GM12864 (cell line): ENCODE measurements at places on chromosomes 6 and 20.

DNA sequence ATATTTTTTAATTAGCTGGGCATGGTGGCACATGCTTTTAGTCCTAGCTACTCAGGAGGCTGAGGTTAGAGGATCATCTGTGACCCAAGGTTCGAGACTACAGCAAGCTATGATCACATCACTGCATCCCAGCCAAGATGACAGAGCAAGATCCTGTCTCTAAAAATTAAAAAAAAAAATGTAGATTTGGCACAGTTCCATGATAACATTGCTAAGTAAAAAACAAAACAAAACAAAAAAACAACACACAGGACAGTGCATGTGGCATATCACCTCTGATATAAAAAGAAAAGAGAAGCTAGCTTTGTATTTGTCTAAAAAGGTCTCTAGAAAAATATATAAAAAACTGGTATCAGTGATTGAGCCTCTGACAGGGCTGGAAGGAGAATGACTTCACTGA is 24.6 kb downstream of the RNF24 start:
- DNase-seq: no peak

- DNase-seq: no peak
Measured at GRCh38 chr6:44077214-44077946, 49.9 kb downstream of the MRPL14 start.

- no peak for DNase-seq
Measured at GRCh38 chr6:166598441-166599138, 12.1 kb upstream of the RAMACL start.

- no peak for DNase-seq
Measured at GRCh38 chr20:59131551-59132285, 31.9 kb upstream of the ZNF831 start.

DNA sequence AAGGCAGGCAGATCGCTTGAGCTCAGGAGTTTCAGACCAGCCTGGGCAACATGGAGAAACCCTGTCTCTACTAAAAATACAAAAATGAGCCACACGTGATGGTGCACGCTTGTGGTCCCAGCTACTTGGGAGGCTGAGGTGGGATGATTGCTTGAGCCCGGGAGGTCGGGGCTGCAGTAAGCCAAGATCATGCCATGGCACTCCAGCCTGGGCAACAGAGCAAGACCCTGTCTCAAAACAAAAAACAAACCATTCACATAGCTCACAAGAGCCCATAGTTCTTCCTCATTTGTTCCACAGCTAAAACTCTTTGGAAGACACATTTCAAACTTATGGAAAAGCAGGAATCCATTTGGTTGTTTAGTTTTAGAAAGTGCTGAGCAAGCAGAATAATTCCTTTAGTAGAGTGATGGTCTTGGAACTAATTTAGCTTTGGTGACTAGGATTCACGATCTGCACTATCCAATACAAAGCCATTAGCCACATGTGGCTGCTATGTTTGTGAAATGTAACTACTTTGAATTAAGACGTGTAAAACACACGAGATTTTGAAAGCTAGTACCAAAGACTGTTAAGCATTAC is 4.1 kb downstream of the ZNFX1 start:
- DNase-seq: no peak

- no peak for DNase-seq
Measured at GRCh38 chr20:5652626-5653553, 97.3 kb upstream of the SHLD1 start.

- DNase-seq: no peak
Measured at GRCh38 chr6:127205036-127205435, 61.6 kb upstream of the RNF146 start.

GRCh38 chr6:11650025-11650696 is 112.6 kb downstream of the TMEM170B start:
- DNase-seq: no peak

DNA sequence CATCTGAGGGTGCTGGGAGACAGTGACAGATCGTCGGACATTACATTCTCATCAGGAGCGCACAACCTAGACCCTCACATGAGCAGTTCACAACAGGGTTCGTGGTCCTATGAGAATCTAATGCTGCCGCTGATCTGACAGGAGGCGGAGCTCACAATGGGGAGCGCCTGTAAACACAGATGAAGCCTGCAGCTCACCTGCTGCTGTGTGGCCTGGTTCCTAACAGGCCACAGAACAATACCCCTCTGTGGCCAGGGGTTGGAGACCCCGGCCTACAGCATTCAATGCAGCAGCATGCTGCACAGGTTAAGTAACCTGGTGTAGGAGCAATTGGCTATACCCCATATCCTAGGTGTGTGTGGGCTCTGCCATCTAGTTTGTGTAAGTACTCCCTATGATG is 19.5 kb downstream of the ANKRD60 start:
- no peak for DNase-seq

DNA sequence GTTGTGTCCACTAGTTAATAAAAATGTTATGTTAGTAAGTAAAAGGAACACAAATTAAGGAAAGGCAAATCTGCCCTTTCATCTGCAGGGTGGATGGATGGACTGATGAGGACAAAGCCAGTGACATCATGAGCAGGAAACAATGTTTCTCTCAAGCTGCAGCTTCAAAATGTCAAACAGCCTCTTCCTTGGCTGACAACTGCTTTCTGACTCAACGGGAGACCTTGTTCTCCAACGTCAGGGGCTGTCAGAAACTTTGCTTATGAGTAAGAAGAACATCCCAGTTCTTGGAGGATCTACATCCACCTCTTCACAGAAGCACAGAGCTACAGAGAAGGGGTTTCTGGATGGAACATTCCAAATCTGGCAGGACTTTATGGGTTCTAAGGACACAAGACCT is 6.0 kb downstream of the CST2 start:
- DNase-seq: no peak

DNA sequence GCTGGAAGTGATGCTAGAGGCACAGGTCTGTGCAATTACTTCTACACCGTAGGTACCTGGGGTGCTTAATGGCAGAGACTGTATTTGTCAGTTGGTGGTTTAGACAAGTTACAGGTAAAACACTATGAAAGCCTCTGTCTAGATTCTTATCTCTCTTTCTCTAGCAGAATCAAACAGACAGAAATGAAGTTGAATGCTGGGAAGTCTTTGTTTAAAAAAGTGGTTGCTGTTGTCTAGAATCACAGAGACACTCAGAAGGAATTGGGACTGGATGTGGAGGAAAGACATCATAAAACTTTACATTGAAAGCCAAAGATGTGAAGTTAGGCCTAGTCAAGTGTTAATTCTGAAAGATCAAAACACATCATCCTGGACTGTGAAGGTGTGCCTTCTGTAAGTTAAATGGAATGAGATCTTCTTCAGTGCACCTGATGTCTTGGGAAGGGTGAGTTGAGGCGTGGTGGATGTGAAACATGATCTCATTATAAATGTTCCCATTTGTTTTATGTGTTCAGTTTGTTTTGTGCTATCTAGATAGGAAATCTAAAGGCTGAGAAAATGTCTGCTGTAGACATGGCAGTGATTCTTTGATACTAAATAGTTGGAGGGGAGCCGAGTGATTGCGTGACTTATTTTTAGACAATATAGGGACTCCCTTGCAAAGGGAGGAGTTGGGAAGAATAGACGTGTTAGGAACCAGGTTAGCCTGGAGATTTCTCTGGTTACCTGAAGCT is 290.2 kb downstream of the SOX4 start:
- DNase-seq: no peak

DNA sequence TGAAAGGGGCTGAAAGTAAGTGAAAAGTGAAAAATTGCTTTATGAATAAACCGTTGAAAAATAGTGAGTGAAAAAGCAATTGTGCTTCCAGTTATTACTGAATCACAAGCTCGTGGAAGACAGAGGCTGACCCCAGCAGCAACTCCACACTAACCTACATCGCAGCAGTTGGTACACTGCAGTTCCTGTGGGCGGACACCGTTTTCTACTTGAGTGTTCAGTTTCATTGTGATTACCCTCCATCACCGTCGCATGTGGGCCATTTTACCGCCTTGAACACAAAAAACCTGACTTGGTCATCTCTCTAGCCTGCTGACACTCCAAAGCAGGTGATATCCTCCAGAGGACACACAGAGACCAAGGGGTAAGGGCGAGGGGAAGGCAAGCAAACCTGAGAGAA is 28.4 kb downstream of the PRDM1 start:
- peak; percentile 90 for DNase-seq

DNA sequence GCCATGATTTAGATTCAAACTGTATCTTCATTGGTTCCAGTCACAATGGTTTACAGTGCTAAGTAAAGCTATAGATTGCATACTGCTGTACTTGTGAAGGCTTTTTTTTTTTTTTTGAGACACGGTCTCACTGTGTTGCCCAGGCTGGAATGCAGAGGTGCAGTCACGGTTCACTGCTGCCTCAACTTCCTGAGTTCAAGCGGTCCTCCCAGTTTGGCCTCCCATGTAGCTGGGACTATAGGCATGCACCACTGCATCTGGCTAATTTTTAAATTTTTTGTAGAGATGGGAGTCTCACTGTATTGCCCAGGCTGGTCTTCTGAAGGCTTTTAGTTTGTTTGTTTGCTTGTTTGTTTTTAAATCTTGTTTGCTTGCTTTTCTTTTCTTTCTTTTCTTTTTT is 24.9 kb downstream of the ITCH start:
- DNase-seq: no peak

DNA sequence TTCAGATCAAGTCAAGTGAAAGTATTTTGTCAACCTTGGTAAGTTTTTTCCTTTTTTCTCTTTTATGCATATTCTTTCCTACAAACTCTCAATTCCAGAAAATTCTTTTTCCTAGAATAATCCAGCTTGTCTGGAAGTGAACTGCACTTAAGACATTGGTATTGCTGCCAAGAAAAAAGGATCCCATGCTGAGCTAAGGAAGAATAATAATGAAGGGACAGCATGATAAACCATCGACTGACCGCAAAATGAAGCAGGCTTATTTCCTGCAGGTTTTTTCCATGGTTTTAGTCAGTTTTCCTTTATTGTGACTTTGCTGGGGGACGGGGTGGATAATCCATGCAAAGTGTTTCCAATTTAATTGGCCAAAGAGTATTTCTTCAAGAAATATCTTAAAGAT is 857.6 kb upstream of the SLC35B3 start:
- no peak for DNase-seq

GRCh38 chr6:166488076-166488685 is 98.3 kb downstream of the RAMACL start:
- peak; percentile 95 for DNase-seq

GRCh38 chr6:150169609-150170008 is 26.8 kb downstream of the PPP1R14C start:
- no peak for DNase-seq

- no peak for DNase-seq
Measured at GRCh38 chr6:158415666-158416065, 103.4 kb downstream of the TULP4 start.

DNA sequence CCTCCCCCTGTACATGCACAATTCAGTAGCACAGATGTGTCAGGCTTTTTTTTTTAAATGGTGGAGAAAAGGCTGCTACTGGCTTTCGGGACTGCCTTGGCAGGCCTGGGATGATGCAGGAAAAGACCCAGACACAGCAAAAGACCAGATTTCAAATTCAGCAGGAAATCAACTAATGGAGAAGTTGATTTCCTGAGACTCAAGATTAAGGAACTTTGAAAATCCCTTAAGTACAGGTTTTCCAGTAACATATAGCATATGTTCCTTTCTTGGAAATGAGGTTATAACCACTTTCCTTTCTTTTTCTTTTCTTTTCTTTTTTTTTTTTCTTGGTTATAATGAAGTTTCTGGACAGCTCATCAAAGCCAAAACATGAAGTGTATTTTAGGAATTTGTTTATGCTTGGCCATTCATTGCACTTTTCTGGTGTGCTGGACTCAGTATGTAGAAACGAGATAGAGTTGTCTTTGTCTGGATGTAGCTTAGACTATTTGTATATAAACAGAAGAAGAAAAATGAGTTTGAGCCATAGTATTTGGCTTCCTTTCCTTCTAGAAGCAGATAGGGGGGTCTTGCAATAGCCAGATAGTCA is 119.4 kb downstream of the SASH1 start:
- no peak for DNase-seq
